Activated CD4-positive, alpha-beta T cell treated with anti-CD3 and anti-CD28 coated beads, Interleukin-2, Interleukin-4, amounts not matched to agents 100 ng/mL and 50 ng/mL, durations not matched to agents 16 hours and 8 hours (primary cell): ENCODE measurements at places on chromosomes 4 and X.

- DNase-seq: no peak
Observed at GRCh38 chr4:126431049-126431448, 1116.3 kb downstream of the FAT4 start.

- DNase-seq: no peak
Observed at GRCh38 chr4:150582873-150583286, 929 bp downstream of the MAB21L2 start.

GRCh38 chrX:19855700-19856381 lies 31.6 kb downstream of the SH3KBP1 start:
- DNase-seq: no peak

- no peak for DNase-seq
Observed at GRCh38 chr4:128658214-128658631, 151.3 kb upstream of the JADE1 start.

DNA sequence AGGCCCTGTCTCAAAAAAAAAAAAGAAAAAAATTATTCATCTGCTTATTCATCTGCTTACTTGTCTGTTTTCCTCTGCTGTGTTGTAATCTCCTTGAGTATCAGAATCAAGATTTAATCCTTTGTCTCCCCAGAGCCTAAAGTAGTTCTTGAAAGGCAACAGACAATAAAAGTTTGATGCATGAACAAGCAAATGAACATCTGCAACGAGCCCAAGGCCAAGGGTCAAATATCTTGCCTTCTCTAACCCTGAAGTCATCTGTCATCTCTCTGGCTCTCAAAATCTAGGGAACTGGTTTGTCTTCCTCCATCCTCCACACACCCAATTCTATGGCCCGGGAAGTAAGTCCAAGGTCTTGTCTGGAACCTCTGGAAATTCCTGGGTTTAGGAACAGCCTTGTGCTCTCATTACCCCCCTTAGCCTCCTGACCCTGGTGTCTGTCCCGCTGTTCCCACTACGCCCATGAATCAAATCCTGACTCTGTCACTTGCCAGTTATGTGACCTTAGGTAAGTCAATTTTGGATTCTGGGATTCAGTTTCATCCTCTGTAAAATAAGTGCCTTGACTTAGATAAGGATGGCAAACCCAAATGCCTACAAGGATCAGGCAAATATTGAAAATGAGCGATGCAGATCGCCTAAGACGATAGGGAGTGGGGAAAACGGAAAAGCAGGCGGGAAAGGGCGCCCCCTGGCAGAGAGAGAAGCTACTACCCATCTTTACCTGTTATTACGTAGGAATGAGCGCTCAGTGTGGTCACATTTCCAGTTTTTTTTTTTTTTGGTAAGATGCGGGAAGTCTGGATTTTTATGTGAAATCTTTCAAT lies 102.7 kb upstream of the DHX15 start:
- peak; percentile 5 for DNase-seq

GRCh38 chr4:182385897-182386296 lies 142.7 kb downstream of the TENM3 start:
- DNase-seq: no peak

GRCh38 chr4:140109737-140110136 lies 44.2 kb downstream of the MAML3 start:
- no peak for DNase-seq

- DNase-seq: no peak
Observed at GRCh38 chr4:45578874-45579273, 545.0 kb downstream of the GABRG1 start.

GRCh38 chr4:19403786-19404370 lies 847.8 kb upstream of the SLIT2 start:
- DNase-seq: no peak

DNA sequence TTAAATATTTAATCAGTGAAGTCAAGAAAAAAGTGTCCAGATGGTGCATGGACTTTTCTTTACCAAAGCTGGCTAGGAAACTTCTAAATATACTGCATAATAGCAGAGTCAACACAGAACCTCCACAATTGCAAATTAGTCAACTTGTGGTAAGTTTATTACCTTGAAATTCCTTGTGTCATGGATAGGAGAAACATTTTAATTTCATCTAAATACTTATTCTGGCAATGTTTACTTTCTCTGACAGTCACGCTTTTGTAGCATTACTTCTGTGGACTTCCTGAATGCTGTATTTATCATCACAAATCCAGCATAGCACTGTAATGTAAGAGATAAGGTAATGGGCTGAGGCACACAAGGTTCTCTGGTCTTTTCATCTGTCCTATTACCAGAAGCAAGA lies 2266.1 kb downstream of the PCDH7 start:
- DNase-seq: no peak
